Epithelial cell of esophagus (primary cell): ENCODE measurements at places on chromosomes 1 and 21.
A peak's percentile ranks its signal among the peaks of the same experiment; 100 is the strongest.

- DNase-seq, result peak; percentile 39
Observed at GRCh38 chr1:209778102-209778501, 6.3 kb downstream of the C1orf74 start.

DNA sequence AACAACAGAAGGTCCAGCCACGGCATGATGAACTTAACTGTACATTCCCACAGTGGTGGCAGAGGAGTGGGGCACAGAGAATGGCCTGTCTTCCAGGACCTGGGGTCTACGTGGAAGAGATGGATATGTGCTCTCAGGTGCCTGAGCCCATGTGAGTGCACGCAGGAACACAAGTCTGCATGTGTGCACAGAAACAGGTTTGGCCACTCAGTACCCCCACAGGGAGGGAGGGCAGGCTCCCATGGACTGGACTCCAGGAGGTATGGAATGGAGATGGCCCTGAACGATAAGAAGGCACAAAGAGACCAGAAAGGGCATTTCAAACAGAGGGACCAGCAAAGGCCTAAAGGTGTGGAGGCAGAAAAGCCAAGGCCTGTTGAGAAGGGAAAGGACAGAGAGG, 10.8 kb downstream of the COL9A2 start:
- no peak for DNase-seq

DNA sequence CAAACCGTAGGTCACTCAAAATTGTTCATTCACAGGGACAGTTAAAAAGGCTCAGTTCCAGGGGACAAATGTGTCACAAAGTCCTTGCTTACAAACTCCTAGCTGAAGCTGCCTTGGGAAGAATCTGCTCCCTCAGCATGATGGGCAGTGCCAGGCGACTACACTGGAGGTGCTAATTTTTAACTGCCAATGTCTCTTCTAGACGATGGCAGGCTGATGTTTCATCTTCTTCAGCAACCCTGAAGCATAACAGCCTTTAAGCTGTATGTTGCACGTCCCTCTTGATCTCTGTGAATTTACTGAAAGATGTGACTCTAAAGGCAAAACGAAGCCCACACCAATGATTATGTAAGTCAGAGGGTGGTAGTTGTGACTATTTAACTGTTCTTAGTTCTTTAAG, 11.3 kb downstream of the COA7 start:
- DNase-seq, result no peak

DNA sequence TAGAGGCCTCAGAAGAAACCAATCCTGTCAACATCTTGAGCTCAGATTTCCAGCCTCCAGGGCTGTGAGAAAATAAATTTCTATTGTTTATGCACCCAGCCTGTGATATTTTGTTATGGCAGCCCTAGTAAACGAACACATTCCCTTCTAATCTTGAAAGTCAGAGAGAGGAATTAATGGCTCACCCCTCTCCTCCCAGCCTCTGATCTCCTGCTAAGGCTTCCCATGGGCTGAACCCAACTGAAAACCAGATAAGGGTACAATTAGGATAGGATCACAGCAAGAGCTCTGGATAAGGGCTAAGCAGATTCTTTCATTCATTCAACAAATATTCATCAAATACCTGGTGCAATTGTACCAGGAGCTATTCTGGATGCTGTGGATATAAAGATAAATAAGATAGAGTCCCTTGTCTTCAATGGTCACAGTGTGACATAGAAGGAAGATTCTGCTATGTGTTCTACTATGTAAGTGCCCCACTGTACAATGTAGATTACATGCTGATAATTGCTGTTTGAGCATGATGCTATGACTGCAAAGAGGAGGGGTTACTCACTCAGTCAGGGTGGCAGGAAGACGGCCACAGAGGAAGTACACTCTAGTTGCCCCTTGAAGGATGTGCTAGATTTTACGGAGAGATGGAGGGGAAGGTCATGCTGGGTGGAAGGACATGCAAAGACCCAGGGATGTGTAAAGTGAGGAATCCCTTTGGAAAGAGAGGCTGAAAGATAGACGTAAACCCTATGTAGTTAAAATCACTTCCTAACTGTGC, 203.3 kb upstream of the JUN start:
- DNase-seq, result no peak

GRCh38 chr1:57214951-57215575, 208.8 kb downstream of the DAB1 start:
- peak; percentile 3 for DNase-seq

DNA sequence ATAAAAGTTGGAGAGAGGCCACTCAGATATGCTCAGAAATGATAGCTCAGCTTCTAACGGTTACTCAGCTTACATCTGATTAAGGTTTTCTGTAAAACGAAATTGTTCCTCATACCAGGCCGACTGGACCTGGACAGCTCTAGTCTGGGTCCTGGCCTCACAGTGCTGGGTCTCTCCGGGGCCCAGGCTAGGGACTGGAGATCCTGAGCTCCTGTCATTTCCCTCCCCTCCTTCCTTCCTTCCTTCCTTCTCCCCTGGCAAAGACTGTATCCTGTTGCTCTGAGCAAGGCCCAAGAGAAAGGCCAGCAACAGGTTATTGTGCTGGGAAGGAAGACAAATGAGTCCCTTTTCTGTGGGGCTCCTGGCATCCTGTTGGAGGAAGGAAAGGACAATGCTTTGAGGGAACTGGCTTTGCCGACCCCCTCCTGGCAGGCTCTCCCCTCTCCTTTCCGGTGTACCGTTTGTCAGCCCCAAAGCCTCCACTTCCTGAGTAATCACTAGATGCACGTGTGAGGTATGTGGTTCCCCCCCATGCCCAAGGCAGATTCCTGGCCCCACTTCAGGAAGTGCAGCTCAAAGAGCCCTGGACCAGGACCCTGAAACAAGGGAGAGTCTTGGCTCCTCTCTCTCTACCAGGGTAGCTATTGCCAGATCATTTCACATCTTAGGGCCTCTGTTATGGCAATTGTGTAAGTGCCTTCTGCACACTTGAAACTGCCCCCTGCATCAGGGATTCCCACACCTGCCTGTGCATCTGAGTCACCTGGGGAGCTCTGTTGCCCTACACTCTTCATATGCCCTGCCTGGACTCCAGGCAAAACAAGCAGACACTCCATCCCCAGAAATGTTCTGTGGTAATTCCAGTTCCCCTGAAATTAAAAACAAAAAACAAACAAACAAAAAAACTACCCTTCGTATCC, 212.7 kb upstream of the FGGY start:
- peak; percentile 53 for DNase-seq

DNA sequence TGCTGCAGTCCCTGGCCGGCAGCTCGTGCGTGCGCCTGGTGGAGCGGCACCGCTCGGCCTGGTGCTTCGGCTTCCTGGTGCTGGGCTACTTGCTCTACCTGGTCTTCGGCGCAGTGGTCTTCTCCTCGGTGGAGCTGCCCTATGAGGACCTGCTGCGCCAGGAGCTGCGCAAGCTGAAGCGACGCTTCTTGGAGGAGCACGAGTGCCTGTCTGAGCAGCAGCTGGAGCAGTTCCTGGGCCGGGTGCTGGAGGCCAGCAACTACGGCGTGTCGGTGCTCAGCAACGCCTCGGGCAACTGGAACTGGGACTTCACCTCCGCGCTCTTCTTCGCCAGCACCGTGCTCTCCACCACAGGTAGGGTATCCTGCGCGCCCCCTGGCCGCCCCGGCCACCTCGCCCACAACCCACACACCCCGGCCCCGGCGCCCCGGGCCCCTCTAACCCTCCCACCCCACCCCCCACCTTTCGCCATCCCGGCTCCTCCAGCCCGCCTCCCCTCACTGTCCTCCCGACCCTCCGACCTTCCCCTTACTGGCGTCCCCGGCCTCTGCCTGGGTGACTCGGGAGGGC, 352 bp downstream of the KCNK1 start:
- DNase-seq, result peak; percentile 73

DNA sequence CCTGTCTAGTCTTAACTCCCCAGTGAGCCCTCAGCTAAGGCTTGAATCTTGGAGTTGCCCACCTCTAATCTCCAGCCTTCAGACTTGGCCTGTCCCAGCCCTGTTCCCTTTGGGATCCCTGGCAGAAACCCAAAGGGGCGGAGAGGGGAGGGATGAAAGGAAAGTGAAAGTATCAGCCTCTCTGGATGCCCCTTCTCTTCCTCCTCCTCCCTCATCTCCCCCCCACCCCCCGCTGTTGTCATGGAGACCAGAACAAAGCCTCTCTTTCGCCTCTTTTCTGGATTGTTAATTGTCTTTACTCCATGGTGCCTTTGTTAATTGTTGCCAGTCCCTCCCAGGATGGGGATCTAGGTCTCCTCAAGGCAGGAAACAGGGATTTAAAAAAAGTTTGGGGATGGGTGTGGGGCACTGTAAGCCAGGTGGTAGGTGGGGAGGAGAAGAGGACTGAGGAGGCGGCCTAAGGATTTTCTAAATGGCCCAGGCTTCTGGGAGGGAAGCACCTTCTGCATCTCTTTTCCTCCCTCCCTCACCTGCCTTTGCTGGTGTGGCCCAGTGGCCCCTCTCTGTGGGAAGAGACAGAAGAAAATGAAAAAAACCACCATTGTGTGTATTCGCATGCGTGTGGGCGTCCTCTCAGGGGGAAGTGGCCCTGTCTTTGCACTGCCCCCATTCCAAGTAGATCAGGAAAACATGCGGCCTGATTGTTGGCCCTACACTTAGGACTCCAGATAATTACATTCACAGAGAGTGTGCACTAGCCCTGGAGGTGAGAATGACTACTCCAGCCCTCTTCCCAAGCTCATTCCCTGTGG, 7.5 kb upstream of the SOX13 start:
- DNase-seq, result no peak

GRCh38 chr1:233598891-233599541, 14.9 kb upstream of the KCNK1 start:
- no peak for DNase-seq

- peak; percentile 40 for DNase-seq
Observed at GRCh38 chr1:176541663-176542062, 78.7 kb downstream of the PAPPA2 start.

- no peak for DNase-seq
Observed at GRCh38 chr1:229953736-229954326, 113.2 kb upstream of the GALNT2 start.

DNA sequence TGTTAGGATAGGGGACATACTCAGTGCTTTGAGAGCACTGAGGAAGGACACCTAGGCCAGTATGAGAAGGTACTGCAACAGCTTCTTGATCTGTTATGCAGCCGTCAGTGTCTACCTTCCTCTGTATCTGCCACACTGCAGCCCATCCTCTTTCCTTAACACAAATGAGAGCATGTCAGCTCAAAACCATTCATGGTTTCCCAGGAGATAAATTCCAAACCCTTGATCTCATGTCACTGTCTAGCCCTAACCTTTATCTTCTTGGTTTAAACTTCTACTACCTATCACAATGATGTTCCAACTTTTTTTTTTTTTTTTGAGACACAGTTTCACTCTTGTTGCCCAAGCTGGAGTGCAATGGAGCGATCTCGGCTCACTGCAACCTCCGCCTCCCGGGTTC, 1.4 kb downstream of the ZMYND12 start:
- DNase-seq, result no peak

GRCh38 chr1:242187171-242187570, 188.3 kb upstream of the MAP1LC3C start:
- no peak for DNase-seq

DNA sequence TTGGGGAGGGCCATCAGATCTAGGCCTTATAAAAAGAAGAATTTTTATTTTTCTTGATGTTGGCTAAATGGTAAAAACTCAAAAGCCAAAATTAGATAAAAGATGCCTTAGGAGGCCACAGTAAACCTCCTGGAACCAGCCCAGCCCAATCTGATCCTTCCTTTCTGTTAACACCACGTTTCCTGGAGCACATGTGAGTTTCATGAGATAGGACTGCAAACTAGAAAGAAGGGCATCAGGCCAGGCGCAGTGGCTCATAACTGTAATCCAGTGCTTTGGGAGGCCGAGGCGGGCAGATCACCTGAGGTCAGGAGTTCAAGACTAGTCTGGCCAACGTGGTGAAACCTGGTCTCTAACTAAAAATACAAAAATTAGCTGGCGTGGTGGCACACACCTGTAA, 6.7 kb downstream of the HSF2BP start:
- DNase-seq, result no peak

GRCh38 chr1:3135073-3135702, 66.2 kb downstream of the PRDM16 start:
- DNase-seq, result no peak

DNA sequence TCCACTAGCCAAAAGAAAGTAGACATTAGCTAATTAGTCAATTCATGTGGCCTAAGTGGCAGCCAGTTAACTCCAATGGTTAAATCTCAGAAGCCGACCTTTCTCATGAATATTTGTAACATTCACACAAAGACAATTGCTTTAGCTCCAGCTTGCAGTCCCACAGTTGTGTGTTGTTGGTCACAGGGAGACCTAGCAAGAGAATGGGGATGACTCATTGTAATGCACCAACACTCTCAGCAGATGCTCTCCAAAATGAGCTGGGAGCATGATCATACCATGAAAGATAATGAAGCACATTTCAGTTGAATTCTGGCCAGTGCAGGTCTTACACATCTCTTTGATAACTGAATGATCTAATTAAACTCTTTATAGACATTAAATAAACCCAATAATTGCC, 160.4 kb downstream of the HLX start:
- peak; percentile 5 for DNase-seq

DNA sequence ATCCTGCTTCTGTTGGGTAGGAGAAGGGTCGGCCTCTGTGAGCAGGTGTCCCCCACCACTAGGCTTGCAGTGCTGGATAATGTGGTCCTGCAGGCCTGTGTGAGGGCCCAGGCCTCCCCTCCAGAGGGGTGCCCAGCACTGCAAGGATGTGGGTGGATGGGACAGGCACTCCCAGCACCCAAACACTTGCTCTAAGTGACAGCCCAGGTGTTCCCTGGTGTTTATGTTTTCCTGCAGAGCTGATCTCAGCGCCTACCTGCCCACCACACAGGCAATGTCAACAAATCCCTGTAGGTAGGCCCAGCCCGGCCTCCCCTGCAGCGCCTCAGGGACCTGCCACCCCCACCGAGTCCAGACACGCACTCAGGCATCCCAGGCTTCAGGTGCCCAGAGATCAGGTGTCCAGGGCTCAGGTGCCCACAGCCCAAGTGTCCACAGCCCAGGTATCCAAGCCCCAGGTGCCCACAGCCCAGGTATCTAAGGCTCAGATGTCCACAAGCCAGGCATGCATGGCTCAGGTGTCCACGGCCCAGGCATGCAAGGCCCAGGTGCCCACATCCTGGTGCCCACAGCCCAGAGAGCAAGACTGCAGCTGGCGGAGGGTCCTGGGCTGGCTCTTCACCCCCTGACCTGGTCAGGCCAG, 59.2 kb downstream of the WNT9A start:
- no peak for DNase-seq

GRCh38 chr1:37261129-37261528, 213.3 kb upstream of the ZC3H12A start:
- DNase-seq, result no peak

- no peak for DNase-seq
Observed at GRCh38 chr1:203523667-203524066, 29.7 kb downstream of the OPTC start.

GRCh38 chr1:44549510-44549909, 124.8 kb downstream of the TMEM53 start:
- DNase-seq, result no peak

DNA sequence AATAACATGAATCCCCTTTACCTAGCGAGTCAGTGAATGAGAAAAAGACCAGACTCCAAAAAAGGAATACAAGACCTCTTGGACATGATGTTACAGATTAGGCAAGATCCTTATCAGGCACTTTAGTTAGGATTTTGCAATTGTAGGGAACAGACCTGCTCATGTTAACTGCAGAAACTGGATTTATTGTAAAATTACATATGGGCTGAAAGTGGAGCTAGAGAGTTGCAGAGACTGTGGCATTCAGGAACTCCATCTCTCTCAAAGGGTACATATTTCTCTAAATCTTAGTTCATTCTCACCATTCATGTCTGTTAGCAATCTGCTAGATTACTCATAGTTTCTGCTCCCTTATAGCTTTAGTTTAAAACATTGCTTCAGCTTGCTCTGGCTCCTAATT, 142.2 kb downstream of the PAPPA2 start:
- no peak for DNase-seq

GRCh38 chr21:42624095-42624790, 29.2 kb upstream of the PDE9A start:
- DNase-seq, result no peak
